ENCODE measurements at places on chromosomes 7 and 10.

DNA sequence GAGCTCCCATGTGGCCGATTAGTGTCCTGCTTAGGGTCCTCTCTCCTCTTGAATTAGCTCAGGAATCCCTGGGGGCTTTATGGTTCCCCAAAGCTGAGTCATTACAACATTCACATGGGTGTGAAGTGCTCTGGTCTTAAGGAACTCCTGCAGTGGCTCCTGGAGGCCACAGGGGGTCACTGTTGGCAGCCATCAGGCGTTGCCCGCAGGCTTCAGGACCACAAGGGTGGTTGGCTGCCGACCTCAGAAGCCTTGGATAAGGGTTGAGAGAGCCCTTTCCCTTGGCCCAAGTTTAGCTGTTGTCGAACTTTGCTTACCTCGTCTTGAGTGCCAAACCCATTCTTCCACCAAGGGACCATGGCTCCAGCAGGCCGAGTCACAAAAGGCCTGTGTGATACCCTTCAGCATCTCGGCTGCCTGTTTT is 61.7 kb downstream of the SH2D4B start:
- no peaks in the 10 kb centered on the region for H3K4me1 ChIP-seq
- peak; percentile 76 for DNase-seq
- H3K36me3 ChIP-seq: no peaks in the 10 kb centered on the region

- no peak for DNase-seq
- H3K27ac ChIP-seq: peak overlapping the region; percentile 96
- H3K4me3 ChIP-seq: peak overlapping the region; percentile 83
Observed at GRCh38 chr7:37449621-37450020, 957 bp upstream of the ELMO1 start.

- H3K27ac ChIP-seq: no peak overlapping the region
- H3K4me3 ChIP-seq: no peak overlapping the region
- H3K4me1 ChIP-seq: no peaks in the 10 kb centered on the region
- DNase-seq: no peak
- peaks cover 40% of the 10 kb centered on the region for H3K27me3 ChIP-seq
- H3K36me3 ChIP-seq: no peaks in the 10 kb centered on the region
Observed at GRCh38 chr7:988426-988911, 5.5 kb downstream of the CYP2W1 start.

GRCh38 chr7:147721962-147722830 is 868.4 kb upstream of the C7orf33 start:
- H3K27me3 ChIP-seq: no peaks in the 10 kb centered on the region
- H3K4me3 ChIP-seq: no peak overlapping the region
- H3K27ac ChIP-seq: no peak overlapping the region
- H3K4me1 ChIP-seq: no peaks in the 10 kb centered on the region
- H3K36me3 ChIP-seq: no peaks in the 10 kb centered on the region

DNA sequence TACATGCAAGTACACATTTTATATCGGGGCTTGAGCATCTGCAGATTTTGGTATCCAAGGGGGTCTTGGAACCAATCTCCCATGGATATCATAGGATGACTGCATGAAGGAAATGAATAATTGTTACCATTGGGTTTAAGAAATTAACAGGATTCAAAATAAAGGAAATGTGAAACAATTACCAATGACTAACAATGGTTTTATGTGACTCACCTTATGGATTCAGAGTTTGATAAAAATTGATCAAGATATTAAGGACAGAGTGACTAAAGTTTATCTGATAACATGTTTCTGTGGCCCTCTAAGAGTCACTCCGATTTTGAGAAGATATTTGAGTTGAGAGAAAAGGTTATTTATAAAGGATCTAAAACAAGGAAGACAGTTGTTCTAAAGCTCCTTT is 93.0 kb upstream of the ODAD2 start:
- no peaks in the 10 kb centered on the region for H3K27me3 ChIP-seq
- no peak overlapping the region for H3K27ac ChIP-seq
- H3K36me3 ChIP-seq: no peaks in the 10 kb centered on the region
- no peak for DNase-seq

DNA sequence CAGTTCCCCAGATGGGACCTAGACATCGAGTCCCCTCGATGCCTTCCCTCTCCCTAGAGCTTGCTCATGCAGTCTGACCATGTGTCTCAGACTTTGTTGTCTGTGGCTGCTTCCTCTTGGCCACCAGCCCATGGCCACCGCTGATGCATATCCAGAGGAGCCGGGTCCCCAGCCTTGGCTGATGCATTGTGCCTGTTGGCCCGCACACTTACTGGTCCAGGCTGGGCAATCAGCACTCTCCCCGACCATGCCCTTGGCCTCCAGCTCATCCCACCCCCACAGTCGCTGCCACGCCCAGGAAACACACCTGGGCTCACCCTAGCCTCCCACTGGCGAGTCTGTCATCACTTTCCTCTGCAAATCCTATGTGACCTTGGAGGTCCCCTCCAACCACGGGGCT is 10.1 kb downstream of the NPC1L1 start:
- H3K4me3 ChIP-seq: no peak overlapping the region
- H3K27me3 ChIP-seq: no peaks in the 10 kb centered on the region
- H3K4me1 ChIP-seq: no peaks in the 10 kb centered on the region
- no peak for DNase-seq
- H3K27ac ChIP-seq: no peak overlapping the region
